Endothelial cell of umbilical vein (primary cell): ENCODE measurements at places on chromosomes 13 and 19.
A peak's percentile ranks its signal among the peaks of the same experiment; 100 is the strongest.

GRCh38 chr13:27927444-27928352, 7.9 kb downstream of the PDX1 start:
- H3K4me3 ChIP-seq: no peak overlapping the region
- H3K4me1 ChIP-seq: no peaks in the 10 kb centered on the region
- DNase-seq: no peak
- H3K27me3 ChIP-seq: peaks cover 90% of the 10 kb centered on the region

GRCh38 chr19:45094137-45094536, 1.2 kb downstream of the PPP1R37 start:
- H3K36me3 ChIP-seq: no peaks in the 10 kb centered on the region
- no peaks in the 10 kb centered on the region for H3K27me3 ChIP-seq
- H3K4me1 ChIP-seq: peaks cover 23% of the 10 kb centered on the region
- H3K4me3 ChIP-seq: peak overlapping the region; percentile 76
- no peak for DNase-seq
- no peak overlapping the region for H3K27ac ChIP-seq

GRCh38 chr13:99693351-99693750, 192.1 kb downstream of the TM9SF2 start:
- H3K27ac ChIP-seq: no peak overlapping the region
- H3K4me3 ChIP-seq: no peak overlapping the region
- H3K27me3 ChIP-seq: peaks cover 7% of the 10 kb centered on the region
- no peaks in the 10 kb centered on the region for H3K36me3 ChIP-seq
- no peaks in the 10 kb centered on the region for H3K4me1 ChIP-seq
- DNase-seq: no peak

DNA sequence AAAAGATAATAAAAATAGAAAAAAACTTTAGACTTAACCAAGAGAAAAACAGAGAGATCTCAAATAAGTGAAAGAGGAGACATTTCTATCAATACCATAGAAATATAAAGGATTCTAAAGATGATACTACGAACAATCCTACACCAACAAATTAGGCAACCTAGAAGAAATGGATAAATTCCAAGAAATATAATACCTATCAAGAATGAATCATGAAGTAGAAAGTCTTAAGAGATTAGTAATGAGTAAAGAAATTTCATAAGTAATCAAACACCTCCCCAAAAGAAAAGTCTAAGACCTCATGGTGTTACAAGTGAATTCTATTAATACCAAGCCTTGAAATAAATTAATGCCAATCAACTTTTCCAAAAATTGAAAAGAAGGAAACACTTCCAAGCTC, 1584.5 kb upstream of the MIR17HG start:
- no peaks in the 10 kb centered on the region for H3K27me3 ChIP-seq
- peak; percentile 44 for DNase-seq
- no peaks in the 10 kb centered on the region for H3K36me3 ChIP-seq

- no peak overlapping the region for H3K4me3 ChIP-seq
- peak; percentile 87 for DNase-seq
- no peaks in the 10 kb centered on the region for H3K36me3 ChIP-seq
- peak overlapping the region; percentile 54 for H3K27ac ChIP-seq
- H3K4me1 ChIP-seq: peaks cover 50% of the 10 kb centered on the region
These were observed 40.3 kb downstream of the RCBTB2 start for GRCh38 chr13:48492470-48493065.

GRCh38 chr13:46173656-46174055, 8.3 kb downstream of the LCP1 start:
- no peak overlapping the region for H3K27ac ChIP-seq
- no peaks in the 10 kb centered on the region for H3K4me1 ChIP-seq
- no peak for DNase-seq
- H3K27me3 ChIP-seq: peaks cover 24% of the 10 kb centered on the region
- H3K36me3 ChIP-seq: no peaks in the 10 kb centered on the region
- no peak overlapping the region for H3K4me3 ChIP-seq

DNA sequence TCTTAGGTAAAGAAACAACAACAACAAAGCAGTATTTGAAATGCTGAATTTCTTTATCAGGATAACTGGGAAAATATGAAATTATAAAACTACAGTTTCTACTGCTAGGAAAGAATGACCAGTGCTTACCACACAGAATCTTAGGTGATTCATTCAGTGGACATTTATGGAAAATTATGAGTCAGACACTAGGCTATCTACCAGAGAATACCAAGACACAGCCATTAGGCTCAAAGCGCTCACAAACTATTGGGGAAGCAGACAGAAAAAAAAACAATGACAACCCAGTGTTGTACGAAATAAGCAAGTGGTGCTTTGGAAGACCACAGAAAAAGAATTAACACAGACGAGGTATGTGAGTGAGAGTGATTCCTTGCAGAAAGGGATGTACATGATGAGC, 1019.5 kb downstream of the PCDH9 start:
- DNase-seq: peak; percentile 80
- no peak overlapping the region for H3K4me3 ChIP-seq
- no peaks in the 10 kb centered on the region for H3K4me1 ChIP-seq
- no peaks in the 10 kb centered on the region for H3K27me3 ChIP-seq
- no peaks in the 10 kb centered on the region for H3K36me3 ChIP-seq
- H3K27ac ChIP-seq: peak overlapping the region; percentile 29

- H3K4me3 ChIP-seq: no peak overlapping the region
- DNase-seq: no peak
- H3K27me3 ChIP-seq: peaks cover 7% of the 10 kb centered on the region
- no peaks in the 10 kb centered on the region for H3K36me3 ChIP-seq
- peaks cover 3% of the 10 kb centered on the region for H3K4me1 ChIP-seq
- H3K27ac ChIP-seq: no peak overlapping the region
These were observed 41.9 kb downstream of the TEX26 start for GRCh38 chr13:30974350-30974749.

DNA sequence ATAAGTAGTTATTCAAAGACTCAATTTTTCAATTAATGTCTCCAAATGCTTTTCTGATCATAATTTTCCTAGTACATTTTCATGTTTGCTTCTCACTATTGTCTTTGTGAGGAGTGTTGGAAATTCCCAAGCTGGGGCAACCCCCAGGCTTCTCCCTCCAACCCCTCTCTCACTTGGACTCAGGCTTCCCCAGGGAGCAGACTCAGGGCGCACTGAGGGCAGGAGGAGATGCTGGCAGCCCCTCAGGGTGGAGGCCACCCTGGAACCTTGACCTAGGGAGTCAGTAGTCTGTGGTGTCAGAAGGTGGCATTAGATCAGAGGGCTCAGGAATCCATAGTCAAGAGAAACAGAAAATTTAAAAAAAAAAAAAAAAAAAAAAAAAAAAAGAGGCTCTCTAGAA, 86.5 kb upstream of the IRS2 start:
- H3K4me1 ChIP-seq: no peaks in the 10 kb centered on the region
- no peak for DNase-seq
- H3K4me3 ChIP-seq: no peak overlapping the region
- H3K27me3 ChIP-seq: no peaks in the 10 kb centered on the region

- H3K4me3 ChIP-seq: no peak overlapping the region
- H3K27ac ChIP-seq: peak overlapping the region; percentile 98
- peak; percentile 99 for DNase-seq
- H3K27me3 ChIP-seq: no peaks in the 10 kb centered on the region
These were observed 186.2 kb downstream of the EFNB2 start for GRCh38 chr13:106349080-106349931.

- H3K4me1 ChIP-seq: no peaks in the 10 kb centered on the region
- no peak for DNase-seq
- no peak overlapping the region for H3K27ac ChIP-seq
- H3K36me3 ChIP-seq: no peaks in the 10 kb centered on the region
- no peak overlapping the region for H3K4me3 ChIP-seq
These were observed 86.1 kb downstream of the THSD1 start for GRCh38 chr13:52319876-52320275.

- H3K4me1 ChIP-seq: peaks cover 14% of the 10 kb centered on the region
- peaks cover 7% of the 10 kb centered on the region for H3K27me3 ChIP-seq
- peak; percentile 89 for DNase-seq
- peak overlapping the region; percentile 66 for H3K27ac ChIP-seq
- H3K36me3 ChIP-seq: no peaks in the 10 kb centered on the region
These were observed 26.8 kb upstream of the UBE2L5 start for GRCh38 chr13:30395192-30396158.

- DNase-seq: no peak
- no peaks in the 10 kb centered on the region for H3K36me3 ChIP-seq
- no peak overlapping the region for H3K4me3 ChIP-seq
These were observed 2.2 kb downstream of the MAP2K7 start for GRCh38 chr19:7905859-7906258.
